ENCODE measurements at places on chromosomes 5 and 9.
A peak's percentile ranks its signal among the peaks of the same experiment; 100 is the strongest.

DNA sequence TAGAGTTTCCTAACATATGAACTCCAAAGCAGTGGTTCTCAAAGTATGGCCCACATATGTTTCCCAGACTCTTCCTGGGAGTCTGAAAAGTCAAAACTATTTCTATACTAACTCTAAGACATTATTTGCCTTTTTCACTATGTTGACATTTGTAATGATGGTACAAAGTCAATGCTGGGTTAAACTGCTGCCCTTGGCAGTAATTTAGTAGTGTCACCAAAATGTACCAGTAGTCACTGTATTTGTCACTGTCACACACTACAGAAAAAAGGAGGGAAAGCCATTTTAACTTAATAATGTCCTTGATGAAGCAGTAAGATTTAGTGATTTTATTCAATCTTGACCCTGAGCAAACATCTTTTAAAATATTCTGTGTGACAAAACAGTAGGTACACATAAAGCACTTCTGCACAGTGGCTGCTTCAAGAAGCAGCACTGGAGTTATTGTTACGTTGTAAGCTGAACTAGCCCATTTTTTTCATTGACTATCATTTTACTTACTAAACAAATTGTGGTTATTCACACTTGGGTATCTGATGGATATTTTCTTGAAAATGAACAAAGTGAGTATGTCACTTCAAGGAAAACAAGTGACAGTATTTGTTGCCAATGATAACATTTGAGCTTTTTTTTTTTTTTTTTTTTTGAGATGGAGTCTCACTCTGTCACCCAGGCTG, 90.3 kb downstream of the NR6A1 start:
- no peak for DNase-seq

GRCh38 chr9:68983008-68983411, 30.9 kb downstream of the PRKACG start:
- DNase-seq: no peak

- no peak for DNase-seq
These were observed 20.4 kb upstream of the SLC2A6 start for GRCh38 chr9:133499132-133499891.

GRCh38 chr9:90259311-90260246, 383.0 kb downstream of the DIRAS2 start:
- DNase-seq: no peak

DNA sequence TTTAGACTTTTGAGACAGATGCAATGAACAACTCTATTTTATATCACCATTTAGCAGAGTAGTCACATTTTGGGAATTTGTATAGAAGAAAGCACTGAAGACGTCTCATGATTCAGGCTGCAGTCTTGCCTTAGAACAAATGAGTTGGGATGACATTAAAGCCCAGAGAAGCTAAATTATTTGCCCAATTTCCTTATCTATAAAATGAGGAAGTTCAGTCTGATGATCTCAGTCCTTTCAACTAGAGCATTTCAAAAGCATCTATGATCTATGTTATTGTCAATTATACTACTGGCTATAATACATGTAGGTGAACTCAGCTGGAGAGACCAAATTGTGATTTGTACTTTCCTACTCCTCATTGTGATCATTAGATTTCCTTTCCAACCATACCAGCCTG, 154.1 kb downstream of the OSTF1 start:
- DNase-seq: no peak

GRCh38 chr5:138541511-138542179, 1.4 kb downstream of the ETF1 start:
- DNase-seq: no peak

GRCh38 chr5:143222287-143223231, 180.9 kb downstream of the NR3C1 start:
- peak; percentile 71 for DNase-seq

- no peak for DNase-seq
These were observed 1.5 kb downstream of the SAPCD2 start for GRCh38 chr9:137068539-137069507.

- DNase-seq: no peak
These were observed 35.5 kb upstream of the B4GALT1 start for GRCh38 chr9:33202552-33203201.

DNA sequence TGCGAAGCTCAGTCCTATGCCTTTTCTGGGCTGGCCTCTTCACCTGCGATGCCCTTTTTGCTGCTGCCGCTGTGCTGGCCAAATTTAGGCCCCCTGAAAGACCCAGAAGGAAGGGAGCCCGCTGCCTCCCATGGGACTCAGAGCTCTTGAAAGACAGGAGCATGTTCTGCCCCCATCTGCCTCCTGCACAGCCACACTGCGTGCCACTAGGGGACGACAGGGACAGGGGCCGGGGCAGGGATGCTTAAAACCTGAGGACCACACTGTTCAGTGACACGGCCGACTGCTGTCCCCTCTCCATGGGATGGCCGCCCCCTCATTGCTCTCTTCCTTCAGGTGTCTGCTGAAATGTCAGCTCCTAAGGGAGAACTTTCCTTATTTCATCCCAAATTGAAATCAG, 132.4 kb downstream of the ADAMTS2 start:
- no peak for DNase-seq

- DNase-seq: no peak
These were observed 124.7 kb upstream of the SEMA6A start for GRCh38 chr5:116699332-116699731.

DNA sequence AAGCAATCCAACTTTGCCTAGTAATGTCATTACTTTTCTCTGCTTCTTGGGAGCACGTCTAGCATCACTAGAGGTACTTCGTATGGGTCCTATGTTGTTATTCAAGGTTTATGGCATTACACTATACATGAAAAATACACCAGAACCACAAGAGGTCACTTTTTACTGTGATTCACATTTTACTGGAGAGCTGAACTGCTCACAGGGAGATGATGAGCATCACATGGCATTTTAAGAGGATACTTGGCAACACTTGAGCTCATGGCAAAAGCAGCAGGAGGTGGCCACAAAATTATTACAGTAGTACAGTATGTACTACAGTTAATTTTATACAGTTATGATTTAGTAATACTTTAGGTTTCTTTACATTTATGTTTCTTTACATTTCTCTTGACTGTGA, 223.4 kb downstream of the PARP8 start:
- DNase-seq: no peak

DNA sequence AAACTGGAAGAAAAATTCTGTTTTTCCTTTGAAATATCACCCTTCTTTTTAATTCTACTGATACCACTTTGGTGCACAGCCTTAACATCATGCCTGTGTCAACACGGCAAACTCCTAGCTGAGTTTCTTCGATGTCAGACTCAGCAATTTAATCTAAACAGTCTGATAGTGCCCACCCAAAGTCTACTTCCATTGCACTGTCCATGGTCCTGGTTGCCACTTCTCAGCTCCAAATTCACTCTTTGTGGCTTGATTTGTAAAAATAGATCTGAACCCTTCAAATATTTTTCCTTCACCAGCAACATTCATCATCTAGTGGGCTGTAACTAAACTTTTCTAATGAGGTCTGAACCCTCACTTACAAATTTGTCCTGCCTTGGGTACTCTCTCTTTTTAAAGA, 107.8 kb downstream of the NUDT12 start:
- no peak for DNase-seq

GRCh38 chr9:38127271-38127839, 58.3 kb upstream of the SHB start:
- DNase-seq: no peak

- no peak for DNase-seq
These were observed 242.3 kb upstream of the PTGER4 start for GRCh38 chr5:40437452-40437861.

DNA sequence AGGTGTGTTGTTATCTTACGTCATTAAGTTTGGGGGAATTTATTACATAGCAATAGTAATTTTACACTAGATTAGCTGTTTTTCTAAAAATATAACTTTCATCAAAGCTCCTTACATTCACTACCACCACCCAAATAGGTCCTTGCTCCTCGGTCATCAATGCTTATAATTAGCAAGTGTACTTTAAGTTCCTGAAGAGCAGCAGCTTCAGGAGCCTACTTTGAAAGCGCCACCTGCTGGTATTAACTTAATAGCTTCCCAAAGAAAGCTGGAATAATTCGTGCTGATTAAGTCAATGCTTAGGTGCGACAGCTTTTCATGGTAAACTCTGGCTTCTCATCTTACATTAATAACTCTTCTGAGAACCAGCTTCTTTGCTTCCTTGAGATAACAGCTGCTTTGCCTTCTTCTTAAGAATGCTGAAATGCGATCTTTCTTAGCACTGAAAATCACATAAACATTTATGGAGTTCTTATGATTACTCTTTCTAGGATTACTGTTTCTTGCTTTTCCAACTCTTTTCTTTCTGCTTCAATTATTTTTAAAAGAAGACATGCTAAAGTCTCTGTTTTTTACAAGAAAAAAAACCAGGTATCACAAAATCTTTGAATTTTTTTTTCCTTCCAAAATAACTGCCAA, 10.0 kb upstream of the C5 start:
- no peak for DNase-seq

- DNase-seq: no peak
These were observed 32.0 kb upstream of the GRPEL2 start for GRCh38 chr5:149313151-149313841.

DNA sequence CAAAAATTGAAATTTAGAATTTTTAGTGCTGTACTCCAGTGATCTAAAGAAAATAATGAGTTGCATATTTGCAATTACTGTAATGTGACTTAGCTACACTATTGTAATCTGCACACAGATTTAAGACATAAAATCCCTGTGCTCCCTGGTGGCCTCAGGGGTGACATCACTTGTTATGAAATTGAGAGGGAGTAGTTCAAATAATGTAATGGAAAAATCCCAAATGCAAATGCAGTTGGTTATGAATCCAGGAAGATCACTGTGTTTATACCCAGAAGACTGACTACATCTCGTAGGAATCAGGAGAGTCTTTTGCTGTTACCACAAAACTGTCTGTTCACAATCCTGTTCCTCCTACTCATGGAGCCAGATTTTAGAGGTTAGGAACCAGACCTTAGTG, 178.7 kb upstream of the FBXL17 start:
- DNase-seq: no peak

GRCh38 chr5:33487236-33487635, 46.5 kb downstream of the TARS1 start:
- DNase-seq: no peak

DNA sequence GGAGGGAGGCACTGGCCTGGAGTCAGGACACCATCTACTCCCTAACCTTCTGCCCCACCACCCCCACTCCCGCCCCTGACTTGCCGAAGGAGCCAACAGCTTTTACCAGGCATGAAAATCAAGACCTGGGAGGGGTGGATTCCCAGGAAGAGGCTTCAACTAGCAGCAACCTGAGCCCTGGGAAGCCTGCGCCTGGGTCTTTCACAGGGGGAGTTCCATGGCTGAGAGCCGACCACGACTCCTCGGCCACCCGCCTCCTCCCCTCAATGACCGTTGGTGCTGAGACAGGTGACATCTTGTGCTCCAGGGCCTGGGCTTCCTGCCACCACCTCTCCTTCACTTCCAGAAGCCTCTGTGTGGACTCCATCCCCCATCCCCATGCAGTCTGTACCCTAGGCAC, 37.1 kb downstream of the BARX1 start:
- no peak for DNase-seq

DNA sequence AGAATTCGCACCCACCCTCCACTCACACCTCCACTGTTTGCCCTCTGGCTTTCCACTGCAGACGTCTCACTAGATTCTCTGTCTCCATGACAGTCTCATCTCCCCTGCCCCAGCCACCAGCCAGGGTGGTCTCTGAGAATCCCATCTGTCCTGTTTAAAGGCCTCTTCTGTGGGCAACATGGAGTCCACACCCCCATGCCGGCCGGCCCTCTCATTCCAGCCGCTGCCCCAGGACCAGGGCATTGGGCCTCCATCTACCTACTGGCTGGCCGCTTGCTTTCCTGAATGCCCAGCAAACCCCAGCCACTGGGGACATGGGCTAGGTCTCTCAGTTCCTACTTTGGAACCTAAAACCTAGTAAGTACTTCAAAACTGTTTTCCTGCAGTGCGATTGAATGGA, 65.6 kb upstream of the RUFY1 start:
- DNase-seq: no peak

GRCh38 chr9:19231126-19231903, 822 bp downstream of the DENND4C start:
- peak; percentile 15 for DNase-seq
